Activated T-helper 1 cell treated with anti-CD3 and anti-CD28 coated beads, Interleukin-12 subunit alpha, Interleukin-12 subunit beta, Interleukin-2, Interleukin-4 antibody, amounts not matched to agents 30 ng/mL and 10 ng/mL and 1 ng/mL, durations not matched to agents 14 hours and 24 hours and 36 hours (primary cell): ENCODE measurements at places on chromosomes 3 and 15. TPM values are rescaled to one million over a fixed set of nuclear protein-coding genes. Genes with fewer than 3 reads are reported as not detected.

The LYZL4 gene
- total RNA-seq = not detected in 2 replicates

The SLC27A2 gene
- total RNA-seq = 78.0 and 78.7 TPM in 2 replicates

DNA sequence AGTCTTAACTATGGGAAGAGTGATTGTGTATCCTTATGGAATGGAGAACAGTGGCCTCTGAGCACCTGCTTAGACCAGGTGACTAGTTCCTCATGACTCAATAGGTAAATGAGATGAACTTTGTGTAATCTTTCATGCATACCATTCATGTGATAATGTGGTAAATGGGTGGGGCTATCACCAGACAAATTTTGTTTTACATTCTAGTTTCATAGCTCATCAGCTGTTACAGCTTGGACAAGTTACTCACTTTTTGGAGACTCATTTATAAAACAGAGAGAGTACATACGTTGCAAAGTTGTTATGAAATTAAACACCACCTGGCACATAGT lies 103.7 kb upstream of the TGFBR2 start:
- no peak overlapping the region for H3K27ac ChIP-seq
- DNase-seq = no peak
- no peak overlapping the region for H3K4me3 ChIP-seq
- H3K4me1 ChIP-seq = peaks cover 35% of the 10 kb centered on the region
- H3K36me3 ChIP-seq = peaks cover 4% of the 10 kb centered on the region

DNA sequence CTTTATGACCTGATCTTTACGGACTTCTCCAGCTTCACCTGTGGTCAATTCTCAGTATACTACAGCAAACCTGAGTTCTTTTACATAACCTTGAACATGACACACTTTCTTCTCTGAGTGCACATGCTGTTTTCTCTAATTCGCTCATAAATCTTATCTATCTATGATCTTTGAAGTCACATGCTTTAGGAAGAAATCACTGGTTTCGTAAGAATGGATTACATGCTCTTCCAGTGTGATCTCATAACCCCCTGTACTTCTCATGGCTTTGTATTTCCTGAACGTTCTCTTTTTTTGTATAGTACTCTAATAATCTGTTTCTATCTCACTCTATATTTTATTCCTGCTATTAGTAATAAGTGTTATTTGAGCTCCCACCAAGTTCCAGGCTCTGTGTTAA lies 1165.2 kb downstream of the TBL1XR1 start:
- no peaks in the 10 kb centered on the region for H3K4me1 ChIP-seq
- no peaks in the 10 kb centered on the region for H3K27me3 ChIP-seq
- no peak for DNase-seq
- H3K4me3 ChIP-seq = no peak overlapping the region

- peaks cover 11% of the 10 kb centered on the region for H3K4me1 ChIP-seq
- peaks cover 44% of the 10 kb centered on the region for H3K36me3 ChIP-seq
- no peaks in the 10 kb centered on the region for H3K27me3 ChIP-seq
- no peak overlapping the region for H3K4me3 ChIP-seq
These were observed 13.5 kb downstream of the MCCC1 start for GRCh38 chr3:183085634-183086390.

The OSBPL10 gene
- total RNA-seq = 12.1 and 14.5 TPM in 2 replicates

DNA sequence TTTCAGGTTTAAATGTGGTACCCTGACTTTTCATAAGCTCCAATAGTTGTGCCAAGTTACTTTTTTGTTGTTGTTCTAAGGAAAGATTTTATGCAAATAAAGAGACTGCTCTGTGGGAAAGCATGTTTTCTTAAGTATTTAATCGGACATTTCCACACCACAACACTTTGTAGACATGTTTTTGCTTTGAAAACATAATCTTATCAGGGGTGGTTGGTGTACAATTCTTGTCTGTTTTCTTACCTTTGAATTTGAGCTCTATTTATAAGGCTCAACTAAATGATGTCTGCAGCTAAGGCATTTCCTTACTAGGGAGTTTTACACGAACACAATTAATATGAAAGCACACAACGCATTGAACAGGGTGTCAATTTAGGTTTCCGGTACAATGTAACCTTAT lies 81.5 kb upstream of the CDIN1 start:
- H3K27me3 ChIP-seq = peaks cover 10% of the 10 kb centered on the region
- H3K36me3 ChIP-seq = no peaks in the 10 kb centered on the region
- DNase-seq = no peak
- no peaks in the 10 kb centered on the region for H3K4me1 ChIP-seq
- H3K27ac ChIP-seq = no peak overlapping the region
- H3K4me3 ChIP-seq = no peak overlapping the region

DNA sequence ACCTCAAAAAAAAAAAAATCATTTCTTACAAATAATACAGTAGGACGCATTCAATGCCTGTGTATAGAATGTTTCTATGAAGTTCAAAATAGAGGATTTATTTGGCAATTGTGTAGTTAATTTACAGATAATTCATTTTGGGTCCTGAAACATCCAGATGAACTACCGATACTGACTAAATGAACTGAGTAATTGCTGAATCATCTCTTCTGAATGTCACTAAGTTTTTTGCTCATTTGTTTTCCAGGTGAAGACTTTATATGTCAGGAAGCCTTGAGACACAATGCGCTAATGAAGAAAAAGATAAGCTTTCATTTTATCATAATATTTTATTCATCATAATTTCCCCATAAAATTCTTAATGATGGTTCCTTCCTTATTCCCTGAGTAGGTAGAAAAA lies 39.7 kb downstream of the PCOLCE2 start:
- no peaks in the 10 kb centered on the region for H3K36me3 ChIP-seq
- H3K4me3 ChIP-seq = no peak overlapping the region
- H3K27me3 ChIP-seq = peaks cover 7% of the 10 kb centered on the region

The CAV3 gene
- total RNA-seq = not detected in 2 replicates

GRCh38 chr3:36397841-36398240 lies 17.5 kb downstream of the STAC start:
- H3K36me3 ChIP-seq = no peaks in the 10 kb centered on the region
- H3K4me3 ChIP-seq = no peak overlapping the region

The OIP5 gene
- 15.6 and 17.6 TPM in 2 replicates for total RNA-seq

The SST gene
- total RNA-seq = not detected in 2 replicates

The EPHA3 gene
- total RNA-seq = not detected in 2 replicates

- H3K27me3 ChIP-seq = peaks cover 3% of the 10 kb centered on the region
- no peak overlapping the region for H3K4me3 ChIP-seq
- H3K36me3 ChIP-seq = no peaks in the 10 kb centered on the region
These were observed 53.5 kb downstream of the SUCNR1 start for GRCh38 chr3:151926956-151927355.

- no peaks in the 10 kb centered on the region for H3K36me3 ChIP-seq
These were observed 12.2 kb downstream of the ROBO2 start for GRCh38 chr3:77052051-77052501.

DNA sequence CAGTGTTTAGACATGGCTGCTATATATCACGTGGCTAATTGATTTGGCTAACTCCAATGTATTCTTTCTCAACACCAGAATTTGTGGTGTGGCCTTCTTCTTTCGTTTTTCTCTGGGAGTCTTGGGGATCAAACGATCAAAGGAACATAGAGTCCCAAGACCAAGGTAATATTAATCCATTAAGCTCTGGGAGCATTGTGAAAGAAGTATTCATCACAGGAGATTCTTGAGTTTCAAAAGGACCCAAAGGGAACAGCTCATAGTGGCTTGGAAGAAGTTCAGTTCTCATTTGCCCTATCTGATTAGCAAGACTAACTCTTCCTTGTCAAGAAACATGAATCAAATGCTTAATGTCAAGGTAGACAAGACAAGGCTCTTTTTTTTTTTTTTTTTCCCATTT lies 32.9 kb upstream of the TICRR start:
- no peak overlapping the region for H3K4me3 ChIP-seq
- DNase-seq = no peak
- no peak overlapping the region for H3K27ac ChIP-seq

The CHRM5 gene
- total RNA-seq = not detected in 2 replicates

The LRRIQ4 gene
- 0.10 and 0.12 TPM in 2 replicates for total RNA-seq

The ECE2 gene
- total RNA-seq = not detected in 2 replicates

The KLHL24 gene
- total RNA-seq = 8.2 and 8.7 TPM in 2 replicates

The VGLL3 gene
- not detected in 2 replicates for total RNA-seq

GRCh38 chr3:157868946-157869345 lies 237.3 kb downstream of the SHOX2 start:
- no peaks in the 10 kb centered on the region for H3K4me1 ChIP-seq
- H3K36me3 ChIP-seq = no peaks in the 10 kb centered on the region
- H3K4me3 ChIP-seq = no peak overlapping the region
- no peak overlapping the region for H3K27ac ChIP-seq
- DNase-seq = no peak
